ENCODE measurements at places on chromosomes 2 and 18.
A peak's percentile ranks its signal among the peaks of the same experiment; 100 is the strongest.

GRCh38 chr2:135585586-135585985, 54.3 kb downstream of the R3HDM1 start:
- DNase-seq, result no peak

DNA sequence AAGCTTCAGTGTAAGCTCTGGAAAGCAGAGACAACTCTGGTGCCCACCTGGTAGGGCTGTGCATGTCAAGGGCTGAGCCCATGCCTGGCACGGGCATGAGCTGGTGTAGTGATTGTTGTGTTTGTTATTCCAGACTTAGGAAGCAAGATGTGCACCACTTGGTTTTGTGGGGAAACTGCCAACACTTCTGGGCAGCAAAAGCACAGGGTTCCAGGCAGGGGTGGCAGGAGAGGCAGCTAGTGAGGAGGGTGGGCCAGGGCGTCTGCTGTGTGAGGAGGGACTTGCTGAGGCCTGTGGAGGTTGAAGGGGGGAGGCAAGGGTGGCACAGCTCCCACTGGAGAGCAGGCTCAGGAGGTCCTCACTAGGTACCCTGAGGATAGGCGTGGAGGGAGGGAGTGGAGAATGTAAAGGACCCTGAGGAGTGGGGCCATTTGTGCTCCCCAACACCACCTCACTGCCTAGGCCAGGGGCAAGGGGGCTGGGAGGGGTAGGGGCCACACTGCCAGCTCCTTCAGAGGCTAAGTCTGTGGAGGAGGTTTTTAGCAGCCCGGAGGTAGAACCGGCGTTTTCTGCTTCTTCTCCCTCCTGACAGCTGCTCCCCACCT, 104.0 kb upstream of the POU3F3 start:
- no peak for DNase-seq

- no peak for DNase-seq
Measured at GRCh38 chr18:74316257-74317170, 875 bp downstream of the C18orf63 start.

- no peak for DNase-seq
Measured at GRCh38 chr18:57078614-57079013, 68.3 kb upstream of the BOD1L2 start.

GRCh38 chr2:109700680-109701274, 86.6 kb downstream of the SOWAHC start:
- no peak for DNase-seq

GRCh38 chr18:38042211-38042890, 476.8 kb upstream of the CELF4 start:
- DNase-seq, result no peak

DNA sequence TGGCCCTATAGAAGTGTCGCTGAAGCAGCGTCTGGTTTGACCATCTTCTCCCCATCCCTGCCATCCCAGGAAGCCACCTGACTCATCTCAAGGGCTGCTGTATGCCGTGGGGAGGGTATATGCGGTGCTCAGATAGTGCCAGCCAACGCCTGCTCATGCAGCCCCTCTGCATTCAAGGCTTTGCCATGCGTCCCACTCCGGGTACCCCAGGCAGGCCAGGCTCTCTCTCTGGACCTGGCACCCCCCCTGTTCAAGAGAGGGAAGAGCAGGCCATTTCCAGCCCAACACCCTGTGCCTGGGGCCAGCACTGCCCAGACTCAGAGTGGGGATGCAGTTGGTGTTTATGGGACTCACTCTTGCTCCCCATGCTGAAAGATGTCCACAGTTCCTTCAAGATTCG, 130.0 kb downstream of the GLI2 start:
- DNase-seq, result no peak

DNA sequence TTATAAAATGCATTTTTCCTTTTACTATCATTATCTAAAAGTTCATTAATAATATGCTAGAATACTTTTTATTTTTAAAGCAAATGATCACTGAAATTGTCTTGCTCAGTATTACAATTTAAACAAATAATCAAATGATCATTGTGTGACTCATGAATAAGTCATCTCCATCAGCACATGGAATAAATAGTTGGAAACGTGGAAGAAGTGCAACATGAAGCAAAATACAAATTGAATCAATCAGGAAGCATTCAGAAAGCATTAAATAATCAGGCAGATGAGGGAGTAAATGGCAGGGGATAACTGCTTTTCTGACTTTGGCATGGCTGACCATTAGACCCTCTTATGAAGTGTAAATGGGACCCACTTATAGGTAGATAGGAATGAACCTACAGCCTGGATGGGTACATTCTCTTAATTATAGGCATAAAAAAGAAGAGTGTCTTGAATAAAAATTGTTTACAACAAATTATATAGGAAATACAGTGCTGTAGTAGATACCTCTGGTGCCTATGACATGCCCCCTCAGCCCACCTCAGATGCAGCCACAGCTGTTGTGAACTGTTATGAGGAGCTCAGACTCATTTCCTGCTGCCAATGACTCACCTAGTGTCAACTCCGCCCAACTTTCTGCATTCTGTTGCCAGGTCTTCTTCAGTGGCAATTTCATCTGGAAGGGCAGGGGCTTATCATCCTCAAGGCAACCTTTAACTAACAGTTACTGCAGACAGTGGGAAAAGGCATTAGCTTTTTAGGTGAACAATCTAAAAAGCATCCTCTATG, 936.0 kb downstream of the TRIB2 start:
- no peak for DNase-seq

DNA sequence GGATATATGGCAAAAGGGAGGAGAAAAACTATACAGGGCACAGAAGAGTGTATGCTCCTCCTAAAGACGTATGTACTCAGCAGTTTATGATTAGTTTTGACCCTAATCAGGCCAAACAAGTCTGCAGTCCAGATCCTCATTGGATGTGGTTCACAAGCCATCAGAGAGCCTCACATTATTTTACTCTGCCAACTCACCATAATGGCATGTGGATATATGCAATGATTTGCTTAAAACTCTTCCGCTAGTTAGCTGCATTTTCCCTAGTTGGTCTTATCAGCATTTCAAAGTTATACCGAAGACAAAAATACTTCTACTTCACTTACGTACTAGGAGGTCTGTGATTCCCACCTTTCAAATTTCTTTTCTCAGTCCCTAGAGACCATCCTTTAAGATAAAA, 198.4 kb downstream of the CMPK2 start:
- DNase-seq, result no peak

DNA sequence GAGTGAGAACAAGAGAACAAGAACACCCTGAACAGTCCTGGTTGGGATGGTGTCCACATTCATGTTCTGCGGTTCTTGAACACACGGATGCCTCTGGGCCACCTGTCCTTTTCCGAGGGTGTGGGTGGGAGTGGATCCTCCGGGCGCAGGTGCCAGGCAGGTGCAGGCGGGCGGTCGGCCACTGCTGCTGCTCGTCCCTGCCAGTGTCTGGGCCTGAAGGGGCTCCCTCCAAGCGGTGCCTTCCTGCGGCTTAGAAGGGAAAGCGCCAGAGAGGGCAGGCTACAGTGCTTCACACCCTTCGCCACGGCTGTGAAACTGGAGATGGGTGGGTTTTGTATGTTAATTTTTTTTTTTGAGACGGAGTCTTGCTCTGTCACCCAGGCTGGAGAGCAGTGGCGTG, 8.0 kb upstream of the D2HGDH start:
- DNase-seq, result no peak

DNA sequence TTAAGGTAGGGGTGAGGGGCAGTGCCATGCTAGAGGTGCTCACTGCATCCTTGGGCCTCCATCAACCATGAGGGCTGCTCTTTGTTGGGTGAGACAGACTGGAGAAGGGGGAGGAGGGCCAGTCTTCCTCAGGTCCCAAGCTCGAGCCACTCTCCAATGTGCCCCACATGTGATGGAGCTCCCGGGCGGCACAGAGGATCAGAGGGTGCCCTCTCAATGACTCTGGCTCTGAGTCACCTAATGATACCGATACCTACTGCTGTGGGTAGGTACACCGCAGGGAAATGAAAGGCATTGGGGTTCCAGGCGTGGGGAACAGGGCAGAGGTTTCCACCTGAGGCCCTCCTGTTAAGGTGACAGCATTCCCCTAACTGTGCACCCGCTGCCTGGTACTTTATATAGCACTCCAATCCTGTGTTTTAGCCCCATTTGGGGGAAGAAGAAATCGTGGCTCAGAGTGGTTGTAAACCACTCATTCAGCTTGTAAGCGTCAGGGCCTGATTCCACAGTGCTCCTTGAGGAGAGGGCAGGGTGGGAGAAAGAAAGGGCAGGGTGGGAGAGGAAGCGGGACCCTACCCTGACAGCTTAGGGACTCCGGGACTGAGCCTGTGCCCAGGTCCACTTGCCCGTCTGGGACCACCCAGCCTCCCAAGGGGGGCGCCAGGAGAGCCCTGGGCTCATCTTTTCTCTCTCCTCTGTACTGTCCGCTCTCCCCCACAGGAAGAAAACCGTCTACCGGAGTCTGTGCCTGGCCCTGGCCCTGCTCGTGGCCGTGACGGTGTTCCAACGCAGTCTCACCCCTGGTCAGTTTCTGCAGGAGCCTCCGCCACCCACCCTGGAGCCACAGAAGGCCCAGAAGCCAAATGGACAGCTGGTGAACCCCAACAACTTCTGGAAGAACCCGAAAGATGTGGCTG, 1.8 kb downstream of the B3GNT7 start:
- DNase-seq, result peak; percentile 46

- DNase-seq, result no peak
Measured at GRCh38 chr2:217371781-217372213, 511.9 kb upstream of the TNP1 start.

- DNase-seq, result no peak
Measured at GRCh38 chr2:179311101-179311500, 46.5 kb upstream of the SESTD1 start.

- no peak for DNase-seq
Measured at GRCh38 chr2:62741954-62742722, 36.6 kb downstream of the EHBP1 start.

DNA sequence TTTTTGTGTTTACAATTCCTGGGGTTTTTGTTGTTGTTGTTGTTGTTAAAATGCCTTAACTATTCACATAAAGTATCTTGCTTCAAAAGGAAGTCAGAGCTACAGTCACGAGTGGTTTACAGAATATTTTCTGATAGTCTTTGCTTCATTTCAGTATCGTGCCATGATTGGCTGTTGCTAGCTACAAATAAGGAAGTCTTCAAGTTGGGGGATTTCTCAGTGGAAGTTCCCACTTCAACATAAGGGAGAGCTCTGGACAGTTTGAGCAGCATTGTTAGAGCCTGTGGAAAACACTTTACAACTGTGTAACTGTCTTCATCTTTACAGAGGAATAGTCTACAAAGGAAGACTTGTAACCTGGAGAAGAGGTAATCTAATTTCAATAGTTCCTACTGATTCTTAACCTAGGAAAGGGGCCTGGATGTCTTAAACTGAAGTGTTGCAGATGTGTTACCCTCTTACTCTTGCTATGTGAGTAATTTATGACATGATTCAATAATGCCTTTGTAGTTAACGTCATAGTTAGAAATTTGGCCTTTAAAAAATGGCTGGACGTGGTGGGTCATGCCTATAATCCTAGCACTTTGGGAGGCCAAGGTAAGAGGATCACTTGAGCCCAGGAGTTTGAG, 23.4 kb upstream of the TANK start:
- DNase-seq, result no peak

- no peak for DNase-seq
Measured at GRCh38 chr2:42879913-42880737, 87.7 kb upstream of the HAAO start.

DNA sequence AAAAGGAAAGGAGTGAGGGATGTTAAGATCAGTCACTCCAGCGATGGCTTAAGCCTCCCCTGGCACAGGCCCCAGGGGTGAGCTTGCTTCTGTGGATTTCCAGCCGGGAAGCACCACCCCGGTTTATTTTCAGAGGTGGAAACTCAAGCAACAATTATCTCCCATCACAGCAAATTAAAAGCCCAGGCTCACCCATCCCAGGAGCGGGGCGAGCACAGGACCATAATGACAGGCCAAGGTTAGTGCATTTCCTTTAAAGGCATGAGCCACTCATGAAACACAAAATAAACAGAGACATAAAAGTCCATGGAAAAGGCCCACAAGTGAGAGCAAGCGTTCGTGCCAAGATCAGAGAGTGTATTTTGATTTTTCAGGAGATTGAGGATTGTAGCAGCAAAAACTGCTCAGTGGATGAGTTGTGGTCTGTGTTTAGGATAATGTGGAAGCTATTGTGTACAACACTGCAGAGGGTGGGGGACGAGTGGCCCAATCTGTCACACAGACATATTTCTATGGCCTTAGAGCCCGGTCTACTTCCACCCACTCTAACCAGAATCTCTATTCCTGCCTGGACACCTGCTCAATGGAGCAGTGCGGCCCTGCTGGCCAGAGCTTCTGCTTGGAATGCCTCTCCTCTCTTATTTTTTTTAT, 111.4 kb upstream of the CDC42EP3 start:
- DNase-seq, result no peak

GRCh38 chr18:60232541-60232940, 140.0 kb downstream of the MC4R start:
- DNase-seq, result no peak

GRCh38 chr2:55361465-55362189, 58.0 kb downstream of the CCDC88A start:
- no peak for DNase-seq

GRCh38 chr2:121644715-121645114, 4.5 kb downstream of the CLASP1 start:
- DNase-seq, result no peak

Data from stimulated activated CD4-positive, alpha-beta T cell treated with anti-CD3 and anti-CD28 coated beads, Interleukin-15, amount 100 ng/mL, for 24 hours (primary cell).